Osteoblast (primary cell): ENCODE measurements at places on chromosomes 7 and 10. TPM values are rescaled to one million over a fixed set of nuclear protein-coding genes. Genes with fewer than 3 reads are reported as not detected.
A peak's percentile ranks its signal among the peaks of the same experiment; 100 is the strongest.

Gene ORC5
- total RNA-seq = 22.1 and 25.6 TPM in 2 replicates

- peak; percentile 19 for DNase-seq
Measured at GRCh38 chr7:158121441-158122045, 466.1 kb downstream of the PTPRN2 start.

Gene AASS
- 24.8 and 26.4 TPM in 2 replicates for total RNA-seq

Gene DENND2A
- total RNA-seq = 0.36 and 0.59 TPM in 2 replicates

GRCh38 chr10:109956454-109957091 is 33.3 kb upstream of the XPNPEP1 start:
- peak; percentile 80 for DNase-seq

DNA sequence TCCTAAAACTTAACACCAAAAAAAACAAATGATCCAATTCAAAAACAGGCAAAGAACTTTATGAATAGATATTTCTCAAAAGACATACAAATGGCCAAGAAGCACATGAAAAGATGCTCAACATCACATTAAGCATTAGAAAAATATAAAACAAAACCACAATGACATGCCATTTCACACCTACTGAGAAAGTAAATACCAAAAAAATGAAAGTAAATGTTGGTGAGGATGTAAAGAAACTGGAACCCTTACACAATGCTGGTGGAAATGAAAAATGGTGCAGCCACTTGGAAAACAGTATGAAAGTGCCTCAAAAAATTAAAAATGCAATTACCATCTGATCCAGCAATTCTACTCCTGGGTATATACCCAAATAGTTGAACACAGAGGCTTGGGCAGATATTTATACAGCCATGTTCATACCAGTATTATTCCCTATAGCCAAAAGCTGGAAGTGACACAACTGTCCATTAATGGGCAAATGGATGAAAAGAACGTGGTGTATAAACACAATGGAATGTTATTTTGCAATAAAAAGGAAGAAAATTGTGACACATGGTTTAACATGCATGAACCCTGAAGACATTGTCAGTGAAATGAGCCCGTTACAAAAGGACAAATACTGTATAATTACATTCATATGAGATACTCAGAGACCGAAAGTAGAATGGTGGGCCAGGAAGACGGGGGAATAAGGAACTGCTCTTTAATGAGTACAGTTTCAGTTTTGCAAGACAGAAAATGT is 89.0 kb downstream of the JMJD1C start:
- DNase-seq = peak; percentile 57

Gene CHRM2
- under 0.01 and 1.2 TPM in 2 replicates for total RNA-seq

DNA sequence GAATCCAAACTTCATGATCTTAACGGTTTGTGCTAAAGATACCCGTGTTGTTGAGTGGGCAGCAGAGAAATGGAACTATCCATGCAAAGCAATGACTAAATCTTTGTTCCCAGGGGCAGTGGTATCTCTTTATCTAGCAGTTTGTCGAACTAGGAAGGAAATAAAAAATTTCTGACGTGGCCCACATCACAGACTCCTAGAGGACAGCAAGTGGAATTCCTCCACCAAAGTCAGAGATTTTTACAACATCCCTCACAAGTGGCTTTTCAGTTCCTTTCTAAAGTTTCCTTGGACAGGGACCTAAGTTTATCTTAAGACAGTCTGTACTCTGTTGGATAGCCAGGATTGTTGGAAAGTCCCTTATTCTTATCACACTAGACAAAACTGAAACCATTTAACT is 136.0 kb downstream of the RAPGEF5 start:
- no peak for DNase-seq

Gene TBXAS1
- 0.59 and 0.72 TPM in 2 replicates for total RNA-seq

DNA sequence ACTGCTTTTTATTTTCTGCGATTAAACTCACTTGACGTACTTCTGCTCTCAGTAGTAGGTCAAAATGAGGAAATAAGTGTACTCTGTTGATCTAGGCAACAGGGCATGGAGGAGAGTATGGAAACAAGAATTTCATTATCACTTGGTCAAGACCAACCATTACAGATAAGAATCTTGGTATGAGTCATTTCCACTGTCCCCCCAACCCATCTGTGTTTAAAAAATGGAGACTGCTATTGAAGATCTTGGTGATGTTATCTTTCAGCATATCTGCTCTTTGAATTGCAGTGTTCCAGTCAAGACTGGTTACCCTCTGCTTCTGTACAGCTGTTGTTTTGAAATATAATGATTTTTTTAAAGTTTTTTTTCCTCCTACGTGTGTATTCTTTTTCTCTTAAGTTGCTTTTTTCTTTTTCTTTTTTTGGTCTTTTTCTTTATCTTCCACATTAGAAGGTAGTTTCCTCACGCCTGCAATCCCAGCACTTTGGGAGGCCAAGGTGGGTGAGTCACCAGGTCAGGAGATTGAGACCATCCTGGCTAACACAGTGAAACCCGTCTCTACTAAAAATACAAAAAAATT is 11.7 kb downstream of the STAM start:
- DNase-seq = peak; percentile 44

- DNase-seq = no peak
Measured at GRCh38 chr7:6437251-6437650, 10.5 kb downstream of the DAGLB start.

- peak; percentile 91 for DNase-seq
Measured at GRCh38 chr7:155490697-155491628, 33.0 kb downstream of the EN2 start.

GRCh38 chr10:4086131-4086898 is 301.3 kb upstream of the KLF6 start:
- DNase-seq = no peak

Gene JAKMIP3
- total RNA-seq = 0.29 and 0.36 TPM in 2 replicates

GRCh38 chr7:128888756-128889095 is 21.8 kb downstream of the KCP start:
- DNase-seq = peak; percentile 34

DNA sequence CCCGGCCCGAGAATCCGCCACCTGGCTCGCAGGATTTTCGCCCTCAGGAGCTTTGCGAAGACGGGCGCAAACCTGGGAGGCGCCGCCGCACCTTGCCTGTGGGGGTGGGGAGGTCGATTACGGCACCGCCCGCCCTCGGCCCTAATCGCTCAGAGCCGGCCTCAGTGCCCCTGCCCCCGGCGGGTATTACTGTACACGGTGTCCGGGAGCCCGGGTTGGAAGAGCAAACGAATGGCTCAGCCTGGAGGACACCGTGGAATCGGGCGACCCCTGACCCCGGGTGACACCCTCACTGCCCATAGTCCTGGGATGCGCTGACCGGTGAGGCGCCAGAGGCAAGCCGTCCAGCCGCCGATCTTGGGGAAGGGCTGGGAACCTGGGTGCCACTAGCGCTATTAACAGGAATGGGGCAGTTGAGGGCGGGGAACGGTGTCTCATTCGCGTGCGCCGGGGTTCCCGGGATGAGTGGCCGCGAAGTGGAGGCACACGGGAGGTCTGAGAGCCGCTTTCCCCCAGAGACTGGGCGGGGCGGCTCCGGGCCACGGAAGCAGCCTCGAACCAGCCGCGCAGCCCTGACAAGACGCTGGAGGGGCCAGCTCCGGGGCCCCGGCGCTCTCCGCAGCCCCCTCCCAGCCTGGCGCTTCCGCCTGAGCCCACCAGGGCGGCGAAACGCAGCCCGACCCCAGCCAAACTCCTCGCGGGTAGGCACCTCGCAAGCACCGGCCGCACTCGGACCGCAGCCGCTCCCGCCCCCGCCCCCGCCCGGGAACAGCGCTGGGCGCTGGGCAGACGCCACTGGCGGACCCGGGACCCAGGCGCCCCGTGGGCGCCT is 167.5 kb downstream of the NRF1 start:
- DNase-seq = peak; percentile 89

DNA sequence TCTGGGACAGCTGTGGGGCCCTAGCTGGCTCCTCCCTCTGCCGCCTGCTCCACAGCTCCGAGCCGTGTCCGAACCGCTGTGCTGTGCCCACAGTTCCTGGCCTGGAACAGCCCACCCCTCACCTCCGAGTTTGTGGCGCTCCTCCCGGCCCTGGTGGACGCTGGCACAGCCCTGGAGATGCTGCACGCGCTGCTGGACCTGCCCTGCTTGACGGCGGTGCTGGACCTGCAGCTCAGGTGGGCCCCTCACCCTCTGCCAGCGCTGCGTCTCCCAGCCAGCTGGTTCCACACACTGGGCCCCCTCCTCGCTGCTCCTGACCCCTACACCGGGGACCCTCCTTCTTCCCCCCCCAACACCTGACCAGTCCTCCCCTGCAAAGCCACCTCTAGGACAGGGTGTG is 12.1 kb downstream of the AP5Z1 start:
- DNase-seq = no peak

DNA sequence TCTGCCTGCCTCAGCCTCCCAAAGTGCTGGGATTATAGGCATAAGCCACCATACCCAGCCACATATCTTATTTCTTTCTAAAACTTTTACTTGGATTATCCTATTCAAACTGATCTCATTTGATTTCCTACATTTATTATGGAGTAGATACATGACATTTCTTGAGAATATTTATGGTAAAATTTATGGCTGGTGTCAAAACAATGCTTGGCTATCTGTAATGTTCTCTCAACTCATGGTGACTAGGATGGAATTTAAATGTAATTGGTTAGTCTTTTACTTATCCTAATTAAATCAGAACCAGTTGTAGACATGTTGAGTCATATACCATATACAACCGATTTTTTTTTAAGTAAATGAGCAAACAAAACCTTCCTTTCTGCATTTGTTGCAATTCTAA is 4.1 kb downstream of the NUP42 start:
- no peak for DNase-seq

DNA sequence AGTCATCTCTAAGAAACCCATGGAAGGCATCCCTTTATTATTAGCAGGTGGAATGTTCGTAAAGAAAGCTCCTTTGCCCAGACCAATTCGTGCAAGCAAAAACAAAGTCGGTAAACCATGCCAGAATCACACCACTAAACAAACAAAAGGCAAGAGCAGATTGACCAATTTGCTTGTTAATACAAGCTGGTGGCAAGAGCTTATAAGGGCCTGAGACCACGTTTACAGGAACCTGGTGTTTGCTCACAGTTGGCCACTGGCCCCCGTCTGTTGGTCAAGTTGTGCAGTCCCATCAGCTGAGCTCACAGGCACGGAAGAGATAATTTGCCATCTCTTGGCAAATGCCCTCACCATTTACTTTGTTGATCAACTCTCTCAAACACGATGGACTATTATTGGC is 342.2 kb upstream of the MKI67 start:
- no peak for DNase-seq

GRCh38 chr7:156151078-156151477 is 338.8 kb upstream of the SHH start:
- DNase-seq = no peak

GRCh38 chr7:44431091-44431608 is 59.3 kb downstream of the NUDCD3 start:
- peak; percentile 58 for DNase-seq

Gene SH3PXD2A
- 27.7 and 29.0 TPM in 2 replicates for total RNA-seq

DNA sequence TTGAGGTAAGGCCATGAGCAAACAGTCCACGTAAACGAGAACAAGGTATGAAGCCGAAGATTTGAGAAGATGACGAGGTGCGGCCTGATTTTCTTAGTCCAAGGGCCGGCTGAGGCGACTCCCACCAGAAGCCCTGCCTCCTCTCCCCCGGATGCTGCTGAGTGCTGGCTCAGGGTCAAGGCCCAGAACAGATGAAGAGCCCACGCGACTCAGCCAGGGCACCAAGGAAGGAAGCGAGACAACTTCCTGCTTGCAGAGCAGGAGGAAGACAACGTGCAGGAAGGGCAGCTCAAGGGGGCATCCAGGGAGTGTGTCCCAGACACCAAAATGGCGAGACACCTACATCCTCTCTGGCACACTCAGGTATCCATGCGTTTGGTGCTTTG is 99.5 kb downstream of the CYTH3 start:
- DNase-seq = no peak

Gene LAMB1
- 410 and 488 TPM in 2 replicates for total RNA-seq

DNA sequence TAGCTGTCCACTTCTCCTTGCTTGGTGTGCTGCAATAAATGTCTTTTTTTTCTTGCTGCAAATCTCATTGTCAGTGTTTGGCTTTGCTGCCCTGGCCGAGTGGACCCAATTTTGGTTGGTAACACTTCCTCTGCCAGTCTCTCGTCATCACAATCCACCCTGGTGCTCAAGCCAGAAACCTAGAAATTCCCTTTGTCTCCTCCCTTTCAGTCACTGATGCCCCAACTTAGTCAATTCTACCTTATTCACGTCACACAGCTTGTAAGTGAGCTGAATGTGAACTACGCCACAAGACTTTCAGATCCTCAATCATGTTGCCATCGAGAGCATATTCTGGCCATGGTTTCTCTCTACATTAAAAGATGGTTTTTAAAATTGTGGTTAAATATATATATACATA is 13.0 kb upstream of the FRA10AC1 start:
- DNase-seq = no peak

Gene CLEC2L
- not detected in 2 replicates for total RNA-seq

Gene EBF3
- 31.8 and 35.4 TPM in 2 replicates for total RNA-seq

- DNase-seq = peak; percentile 44
Measured at GRCh38 chr10:86252556-86252955, 114.0 kb downstream of the GRID1 start.

Gene RBM20
- total RNA-seq = under 0.01 TPM in 1 of 2 replicates, not detected in the other

GRCh38 chr7:138125119-138125518 is 48.9 kb downstream of the AKR1D1 start:
- peak; percentile 69 for DNase-seq

- no peak for DNase-seq
Measured at GRCh38 chr10:128863823-128864405, 603.1 kb upstream of the MGMT start.

GRCh38 chr7:30476459-30477145 is 2.0 kb downstream of the NOD1 start:
- DNase-seq = no peak

DNA sequence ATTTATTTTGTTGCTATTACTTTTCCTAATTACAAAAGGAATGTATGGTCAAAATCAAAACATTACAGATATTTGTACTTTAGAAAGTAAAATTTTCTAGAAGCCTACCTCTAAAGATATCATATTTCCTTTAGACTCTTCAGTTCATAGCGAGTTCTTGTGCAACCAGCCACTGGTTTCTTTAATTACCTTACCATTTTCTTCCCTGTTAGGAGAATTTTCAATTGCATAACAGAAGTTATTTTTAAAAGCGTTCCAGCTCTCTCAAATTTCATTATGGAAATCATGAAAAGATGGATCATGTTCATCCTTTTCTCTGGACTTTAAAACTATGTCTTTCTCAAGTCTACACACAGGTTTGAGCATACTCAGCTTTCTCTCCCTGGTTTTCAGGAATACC is 5.0 kb upstream of the TRUB1 start:
- DNase-seq = no peak

GRCh38 chr7:105849122-105849855 is 27.1 kb downstream of the ATXN7L1 start:
- DNase-seq = no peak

- DNase-seq = no peak
Measured at GRCh38 chr7:151520419-151521261, 945 bp upstream of the RHEB start.

- DNase-seq = peak; percentile 98
Measured at GRCh38 chr7:1197997-1198625, 34.6 kb upstream of the UNCX start.

Gene PTEN
- total RNA-seq = 169 and 193 TPM in 2 replicates

Gene TMEM196
- total RNA-seq = not detected in 2 replicates
